ENCODE measurements at places on chromosomes 12 and 14.

GRCh38 chr12:66860752-66861750 lies 182.2 kb upstream of the GRIP1 start:
- peak; percentile 51 for DNase-seq

DNA sequence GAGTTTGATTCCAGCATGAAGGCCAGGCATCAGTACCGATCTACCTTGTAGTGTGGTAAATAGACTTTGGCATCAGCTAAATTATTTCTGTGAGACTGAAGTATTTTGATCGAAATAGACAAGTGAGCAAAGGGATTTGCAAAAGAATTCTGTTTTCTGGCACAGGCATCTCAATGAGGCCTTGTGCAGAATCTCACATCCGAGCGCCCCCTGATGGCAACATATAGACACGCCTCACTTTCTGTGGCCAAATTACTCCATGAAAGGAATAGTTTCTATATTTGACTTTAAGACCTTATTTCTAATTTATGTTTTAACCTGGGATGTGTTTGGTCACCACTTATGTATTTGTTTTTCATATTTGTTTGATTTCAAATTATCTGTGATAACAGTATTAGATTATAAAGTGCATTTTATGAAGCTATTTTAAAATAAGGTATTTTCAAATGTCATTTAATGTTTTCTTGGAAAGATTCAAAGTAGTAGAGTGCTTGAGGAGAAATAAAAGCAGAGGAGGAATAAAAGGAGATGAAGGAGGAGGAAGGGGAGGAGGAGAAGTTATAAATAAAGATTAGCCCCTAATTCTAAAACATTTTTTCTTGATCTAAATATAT lies 731.9 kb downstream of the NRXN3 start:
- no peak for DNase-seq

- DNase-seq: no peak
Observed at GRCh38 chr14:99205086-99205688, 66.8 kb downstream of the BCL11B start.

GRCh38 chr14:53943751-53944083 lies 12.9 kb downstream of the BMP4 start:
- no peak for DNase-seq

- no peak for DNase-seq
Observed at GRCh38 chr12:110858848-110859247, 12.1 kb downstream of the CCDC63 start.

- no peak for DNase-seq
Observed at GRCh38 chr14:99879401-99880295, 86.4 kb downstream of the EML1 start.

DNA sequence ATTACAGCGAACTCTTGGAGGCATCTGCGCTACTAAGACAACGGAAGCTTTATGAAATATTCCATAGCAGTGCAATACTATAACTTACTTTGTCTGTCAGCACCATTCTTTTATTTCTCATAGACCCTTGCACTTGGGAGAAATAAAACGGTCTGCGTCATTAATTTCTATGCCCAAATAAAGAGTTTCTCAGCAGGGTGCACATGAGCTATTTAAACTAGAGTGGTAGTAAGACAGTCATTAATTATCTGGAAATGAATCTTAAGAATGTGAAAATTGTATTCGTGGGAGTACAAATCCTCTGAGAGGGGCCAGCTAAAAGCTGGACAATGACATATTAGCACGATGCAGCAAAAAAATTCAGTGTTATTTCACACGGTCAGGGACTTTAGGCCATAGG lies 903.4 kb upstream of the FOXG1 start:
- no peak for DNase-seq

DNA sequence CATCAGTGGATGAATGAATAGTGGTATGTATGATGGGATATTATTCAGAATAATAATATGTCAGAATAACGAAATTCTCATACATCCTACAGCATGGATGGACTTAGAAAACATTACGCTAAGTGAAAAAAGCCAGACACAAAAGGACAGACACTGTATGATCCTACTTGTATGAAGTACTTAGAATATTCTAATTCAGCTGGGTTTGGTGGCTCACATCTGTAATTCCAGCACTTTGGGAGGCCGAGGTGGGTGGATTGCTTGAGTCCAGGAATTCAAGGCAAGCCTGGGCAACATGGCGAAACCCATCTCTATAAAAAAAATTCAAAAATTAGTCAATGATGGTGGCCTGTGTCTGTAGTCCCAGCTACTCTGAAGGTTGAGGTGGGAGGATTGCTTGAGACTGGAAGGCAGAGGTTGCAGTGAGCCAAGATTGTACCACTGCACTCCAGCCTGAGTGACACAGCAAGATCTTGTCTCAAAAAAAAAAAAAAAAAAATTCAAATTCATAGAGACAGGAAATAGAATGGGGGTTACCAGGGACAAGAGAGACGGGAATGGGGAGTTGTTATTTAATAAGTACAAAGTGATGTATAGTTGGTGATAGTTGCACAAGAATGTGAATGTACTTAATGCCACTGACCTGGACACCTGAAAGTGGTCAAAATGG lies 132.3 kb downstream of the CHST11 start:
- DNase-seq: no peak

DNA sequence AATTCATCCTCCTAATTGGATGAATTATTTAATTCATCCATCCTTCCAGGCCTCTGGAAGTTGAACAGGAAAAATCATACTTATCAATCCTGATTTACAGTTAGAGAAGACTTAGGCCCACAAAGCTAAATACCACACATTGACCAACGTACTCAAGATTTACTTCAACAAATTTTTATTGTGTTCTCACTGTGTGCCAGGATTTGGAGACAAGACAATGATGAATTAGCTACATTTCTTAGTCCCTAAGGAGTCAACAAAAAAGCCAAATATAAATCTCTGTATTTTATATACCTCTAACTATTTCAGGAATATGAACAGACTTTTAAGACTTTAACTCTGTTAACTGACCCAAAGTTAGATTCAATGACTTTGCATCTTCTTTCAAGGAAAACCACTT lies 63.9 kb downstream of the DCAF5 start:
- no peak for DNase-seq

- DNase-seq: peak; percentile 11
Observed at GRCh38 chr12:89244536-89244935, 107.8 kb downstream of the DUSP6 start.

- DNase-seq: no peak
Observed at GRCh38 chr14:32724867-32725471, 213.7 kb upstream of the NPAS3 start.

DNA sequence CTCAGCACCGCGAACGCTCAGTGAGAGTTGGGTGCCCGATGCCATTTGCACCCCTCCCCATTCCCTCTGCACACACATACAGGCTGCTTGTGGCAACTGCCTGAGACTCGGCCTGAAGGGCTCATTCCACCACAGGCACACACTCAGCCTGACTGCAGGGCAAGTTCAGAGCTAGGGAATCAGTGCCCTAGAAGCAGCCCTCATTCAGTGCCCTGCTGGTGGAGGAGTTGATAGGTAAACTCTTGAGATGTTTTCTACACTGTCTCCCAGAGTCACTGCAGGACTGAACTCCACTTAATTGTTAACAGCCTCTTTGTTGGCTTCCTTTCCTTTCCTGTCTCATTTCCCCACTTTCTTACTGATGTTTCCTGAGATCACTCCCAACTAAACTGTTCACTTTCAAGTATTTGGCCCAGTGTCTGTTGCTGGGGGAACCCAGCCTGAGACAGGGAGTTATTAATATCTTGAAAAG lies 16.9 kb downstream of the PPP1R36 start:
- DNase-seq: no peak

- DNase-seq: no peak
Observed at GRCh38 chr12:59736359-59736758, 140.5 kb downstream of the SLC16A7 start.

GRCh38 chr14:76844223-76844622 lies 18.0 kb downstream of the LRRC74A start:
- DNase-seq: peak; percentile 69

GRCh38 chr12:56469007-56469930 lies 891 bp downstream of the SPRYD4 start:
- no peak for DNase-seq

DNA sequence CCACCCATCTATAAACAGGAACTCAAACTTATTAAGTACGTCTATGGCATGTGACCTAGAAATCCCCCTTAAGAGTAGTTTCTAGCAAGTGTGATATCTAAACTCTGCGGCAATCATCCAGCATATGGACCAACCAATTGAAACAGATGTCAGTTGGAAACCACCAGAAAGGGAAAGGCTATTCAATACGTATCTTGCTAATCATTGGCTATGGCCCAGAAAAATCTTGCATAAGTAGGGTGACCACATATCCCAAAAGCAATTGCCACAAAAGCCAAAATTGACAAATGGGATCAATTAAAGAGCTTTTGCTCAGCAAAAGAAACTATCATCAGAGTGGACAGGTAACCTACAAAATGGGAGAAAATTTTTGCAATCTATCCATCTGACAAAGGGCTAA lies 24.2 kb downstream of the SYNJ2BP start:
- no peak for DNase-seq

- no peak for DNase-seq
Observed at GRCh38 chr12:97630875-97631274, 168.3 kb downstream of the RMST start.

- no peak for DNase-seq
Observed at GRCh38 chr14:54591866-54592265, 24.9 kb downstream of the SAMD4A start.

DNA sequence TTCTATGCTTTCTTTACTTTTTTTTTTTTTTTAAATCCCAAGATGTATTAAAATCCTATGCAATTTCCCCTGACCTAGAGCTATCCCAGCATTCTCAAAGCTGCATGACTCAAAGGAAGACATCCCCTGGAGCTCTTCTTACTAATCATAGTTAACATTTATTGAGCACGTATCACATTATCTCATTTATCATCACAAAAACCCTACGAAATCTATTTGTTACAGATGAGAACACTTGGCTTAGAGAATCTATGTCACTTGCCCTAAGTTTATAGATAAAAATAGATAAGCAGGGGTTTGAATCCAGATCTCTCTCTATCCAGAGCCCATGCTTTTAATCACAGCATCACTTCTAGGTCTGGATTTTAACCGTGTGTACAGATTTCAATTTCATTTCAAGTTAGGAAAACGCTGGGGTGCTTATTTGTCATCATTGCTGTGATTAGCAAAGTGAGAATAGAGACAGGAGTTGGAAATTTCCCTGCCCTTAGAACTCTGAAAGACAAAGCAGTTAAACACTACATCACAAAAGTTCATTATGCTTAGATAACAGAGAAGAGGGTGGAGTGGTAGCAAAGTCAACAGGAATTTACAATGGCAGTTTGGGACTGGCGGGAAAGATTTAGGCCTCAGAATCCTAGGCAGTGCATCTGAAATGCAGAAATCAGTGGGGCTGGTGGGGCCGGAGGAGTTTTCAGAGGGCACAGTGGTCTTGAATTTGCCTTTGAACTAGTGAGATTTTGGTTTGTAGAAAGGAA lies 177.7 kb upstream of the FRMD6 start:
- DNase-seq: no peak

DNA sequence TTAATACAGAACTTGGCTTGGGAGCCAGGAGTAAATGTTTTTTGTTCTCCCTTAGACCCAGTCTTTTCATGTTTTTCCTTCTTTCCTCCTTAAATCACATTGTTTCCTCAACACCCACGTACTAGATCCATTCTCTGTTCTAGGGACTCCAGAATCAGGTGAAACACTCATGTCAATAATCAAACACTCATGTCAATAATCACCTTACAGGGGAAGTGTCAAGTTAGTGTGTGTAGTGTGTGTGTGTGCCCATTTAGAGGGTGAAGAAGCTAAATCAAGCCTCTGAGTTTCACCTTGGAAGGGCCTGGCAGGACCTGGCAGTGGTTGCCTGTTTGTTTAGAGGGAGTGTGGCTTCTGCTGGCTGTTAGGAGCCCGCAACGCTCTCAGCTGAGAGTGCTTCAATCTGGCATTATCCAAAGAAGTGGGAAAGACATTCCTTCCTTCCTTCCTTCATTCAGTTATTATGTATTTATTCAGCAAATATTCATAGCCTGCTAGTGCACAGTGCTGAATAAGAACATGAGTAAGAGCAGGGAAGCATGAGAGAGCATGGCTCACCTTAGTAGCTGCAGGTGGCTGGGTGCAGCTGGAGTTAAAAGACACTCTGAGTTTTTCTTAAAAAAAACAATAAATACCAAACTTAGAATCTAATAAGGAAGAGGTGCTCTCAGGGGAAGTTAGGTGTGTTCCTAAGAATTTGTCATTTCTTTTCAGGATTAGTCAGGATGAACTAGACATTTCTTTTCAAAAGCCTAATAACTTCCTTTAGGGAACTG lies 17.6 kb upstream of the EID3 start:
- no peak for DNase-seq

GRCh38 chr12:39764944-39765560 lies 145.4 kb upstream of the ABCD2 start:
- no peak for DNase-seq

DNA sequence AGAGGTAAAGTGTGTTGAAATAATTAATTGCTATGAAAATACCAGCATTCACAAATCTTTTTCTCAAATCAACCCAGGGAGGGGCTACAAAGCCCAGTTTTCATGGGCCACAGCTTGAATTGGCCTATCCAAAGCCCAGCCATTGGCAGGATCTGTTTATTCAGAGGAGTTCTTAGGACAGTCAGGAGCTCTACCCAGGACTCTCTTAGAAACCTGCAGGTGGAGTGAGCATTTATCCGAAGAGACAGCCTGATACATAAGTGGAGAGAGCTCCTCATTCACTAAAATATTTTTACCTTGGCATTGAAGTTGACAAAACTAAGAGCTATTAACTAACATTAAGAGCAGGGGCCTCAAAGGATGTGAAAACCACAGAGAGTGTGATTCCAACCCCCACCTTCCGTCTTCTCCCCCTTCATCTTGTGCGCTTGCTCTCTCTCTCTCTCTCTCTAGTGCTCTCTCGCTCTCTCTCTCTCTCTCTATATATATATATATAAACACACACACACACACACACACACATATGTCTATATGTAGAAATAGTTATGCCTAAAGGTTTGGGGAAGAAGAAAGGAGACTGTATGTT lies 315.5 kb downstream of the SNAPC1 start:
- DNase-seq: peak; percentile 35

DNA sequence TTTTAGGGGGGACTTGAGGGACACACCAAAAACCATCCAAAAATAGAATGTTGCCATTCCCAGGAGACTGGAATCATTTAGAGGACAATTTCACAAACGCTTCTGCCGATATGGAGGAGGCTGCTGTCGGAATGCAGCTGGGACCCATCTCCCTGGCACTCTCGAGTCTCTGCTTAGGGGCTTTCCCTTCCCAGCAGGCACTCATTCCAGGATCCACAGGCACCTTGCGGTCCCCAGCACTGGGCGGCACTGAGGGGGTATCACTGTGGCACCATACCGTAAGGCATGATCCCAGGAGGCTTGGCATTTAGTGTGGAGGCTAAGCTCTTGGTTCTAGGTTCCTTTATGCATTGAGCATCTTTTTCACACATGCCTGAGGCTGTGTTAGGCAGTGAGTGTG lies 36.6 kb upstream of the LTBP2 start:
- no peak for DNase-seq

Data from CD4-positive, alpha-beta T cell treated with Interleukin-6 at 100 ng/mL for 8 hours (primary cell).